ENCODE measurements at places on chromosomes 3 and 15. TPM values are rescaled to one million over a fixed set of nuclear protein-coding genes. Genes with fewer than 3 reads are reported as not detected.
A peak's percentile ranks its signal among the peaks of the same experiment; 100 is the strongest.

DNA sequence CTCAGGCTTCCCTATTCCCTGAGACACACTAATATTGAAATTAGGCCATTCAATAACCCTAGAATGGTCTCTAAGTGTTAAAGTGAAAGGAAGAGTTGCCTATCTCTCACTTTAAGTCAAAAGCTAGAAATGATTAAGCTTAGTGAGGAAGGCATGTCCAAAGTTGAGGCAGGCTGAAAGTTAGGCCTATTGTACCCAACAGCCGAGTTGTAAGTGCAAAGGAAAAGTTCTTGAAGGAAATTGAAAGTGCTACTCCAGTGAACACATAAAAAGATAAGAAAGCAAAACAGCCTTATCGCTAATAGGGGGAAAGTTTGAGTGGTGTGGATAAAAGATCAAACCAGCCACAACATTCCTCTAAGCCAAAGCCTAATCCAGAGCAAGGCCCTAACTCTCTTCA, 117.9 kb upstream of the SPATA12 start:
- DNase-seq = no peak

DNA sequence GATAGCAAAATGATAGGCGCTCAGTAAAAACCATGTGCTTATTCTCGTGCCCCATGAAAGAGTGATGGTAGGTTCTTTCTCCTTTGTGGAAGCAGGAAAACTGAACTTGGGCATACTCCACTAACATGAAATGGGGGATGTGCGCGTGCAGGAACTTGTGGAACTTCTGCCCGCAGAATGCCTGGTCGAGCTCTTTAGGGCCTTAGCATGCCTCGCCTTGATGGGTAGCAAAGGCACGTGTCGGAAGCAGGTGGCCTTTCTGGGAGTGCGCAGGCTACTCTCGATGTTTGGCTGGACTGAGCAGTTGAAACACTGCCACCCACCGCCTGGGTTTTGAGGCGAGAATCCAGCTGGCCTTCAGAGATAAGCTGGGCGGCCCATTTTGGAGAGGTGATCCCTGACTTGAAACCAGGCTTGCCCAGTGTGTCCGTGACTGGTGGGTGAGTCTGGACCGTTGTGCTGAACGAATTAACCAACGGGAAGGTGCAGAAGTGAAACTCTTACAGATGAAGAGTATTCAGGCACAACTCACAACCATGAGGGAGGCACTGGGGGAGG, 842 bp downstream of the PCCB start:
- peak; percentile 78 for DNase-seq

GRCh38 chr3:45259133-45259532, 33.0 kb upstream of the TMEM158 start:
- no peak for DNase-seq

GRCh38 chr15:57780471-57780870, 74.0 kb downstream of the POLR2M start:
- peak; percentile 80 for DNase-seq

- DNase-seq = peak; percentile 85
Observed at GRCh38 chr3:160810362-160811236, 54.6 kb downstream of the PPM1L start.

- DNase-seq = no peak
Observed at GRCh38 chr3:150484410-150484809, 61.9 kb downstream of the SERP1 start.

- peak; percentile 19 for DNase-seq
Observed at GRCh38 chr3:30440147-30440604, 166.2 kb upstream of the TGFBR2 start.

DNA sequence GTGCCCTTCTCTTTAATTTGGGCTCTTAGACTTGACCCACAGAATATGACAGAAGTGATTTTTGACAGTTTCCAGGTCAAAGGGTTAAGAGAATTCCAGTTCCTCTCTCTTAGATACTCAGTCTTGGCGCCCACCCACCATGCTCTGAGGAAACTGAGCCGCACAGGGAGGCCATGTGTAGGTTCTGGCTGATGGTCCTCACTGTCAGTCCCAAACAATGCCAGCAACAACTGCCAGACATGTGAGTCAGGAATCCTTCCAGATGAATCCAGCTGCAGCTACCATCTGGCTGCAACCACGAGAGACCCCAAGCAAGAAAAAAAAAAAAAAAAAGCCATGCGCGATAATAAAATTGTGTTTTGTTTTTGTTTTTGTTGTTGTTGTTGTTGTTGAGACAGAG, 326.6 kb downstream of the MAGI1 start:
- peak; percentile 87 for DNase-seq

DNA sequence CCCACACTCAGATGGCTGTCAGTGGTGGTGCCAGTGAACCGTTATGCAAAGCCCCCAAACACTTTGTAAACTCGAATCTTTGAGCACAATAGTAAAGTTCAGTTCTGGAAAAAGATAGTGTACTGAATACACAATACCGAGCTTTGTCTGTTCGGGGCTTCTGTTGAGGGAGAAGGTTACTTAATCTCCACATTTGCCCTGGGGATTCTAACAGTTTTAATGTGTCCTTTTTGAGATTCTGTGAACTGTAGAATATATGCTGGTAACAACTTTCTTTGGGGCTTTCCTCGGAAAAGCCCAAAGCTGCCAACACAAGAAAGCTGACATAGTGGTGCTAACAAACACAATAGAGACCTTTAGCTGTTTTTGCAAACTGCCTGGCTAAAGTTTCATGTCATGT, 686.5 kb downstream of the ROBO1 start:
- no peak for DNase-seq

- DNase-seq = no peak
Observed at GRCh38 chr3:49712631-49713317, 6.7 kb downstream of the AMIGO3 start.

GRCh38 chr3:27138562-27138961, 230.6 kb downstream of the NEK10 start:
- peak; percentile 14 for DNase-seq

- peak; percentile 55 for DNase-seq
Observed at GRCh38 chr3:81554801-81555200, 206.6 kb downstream of the GBE1 start.

GRCh38 chr3:3665961-3666640, 133.1 kb upstream of the LRRN1 start:
- DNase-seq = no peak

DNA sequence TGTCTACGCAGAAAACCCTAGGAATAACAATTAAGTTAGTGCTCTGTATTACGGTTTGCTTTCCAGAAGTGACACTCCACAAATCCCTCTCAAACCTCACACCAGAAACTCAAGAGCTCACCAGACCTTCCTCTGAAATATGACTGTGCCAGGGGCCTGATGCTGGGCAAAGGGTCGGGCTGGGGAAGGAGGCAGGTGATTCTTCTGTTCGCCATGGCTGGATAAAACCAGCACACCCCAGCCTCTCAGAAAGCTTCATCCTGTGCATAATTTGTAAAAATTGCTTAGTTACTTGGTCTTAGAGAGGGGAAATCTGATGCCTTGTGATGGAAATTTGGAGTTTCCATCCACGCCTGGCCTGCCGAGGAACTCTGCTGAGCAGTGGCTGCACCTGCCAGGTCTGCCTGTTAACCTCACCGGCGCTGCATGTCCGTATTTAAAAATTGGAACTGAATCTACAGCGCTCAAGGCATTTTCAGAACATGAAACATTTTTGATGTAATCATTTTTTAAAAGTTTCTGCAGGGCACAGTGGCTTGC, 22.7 kb upstream of the ATP1B3 start:
- DNase-seq = no peak

DNA sequence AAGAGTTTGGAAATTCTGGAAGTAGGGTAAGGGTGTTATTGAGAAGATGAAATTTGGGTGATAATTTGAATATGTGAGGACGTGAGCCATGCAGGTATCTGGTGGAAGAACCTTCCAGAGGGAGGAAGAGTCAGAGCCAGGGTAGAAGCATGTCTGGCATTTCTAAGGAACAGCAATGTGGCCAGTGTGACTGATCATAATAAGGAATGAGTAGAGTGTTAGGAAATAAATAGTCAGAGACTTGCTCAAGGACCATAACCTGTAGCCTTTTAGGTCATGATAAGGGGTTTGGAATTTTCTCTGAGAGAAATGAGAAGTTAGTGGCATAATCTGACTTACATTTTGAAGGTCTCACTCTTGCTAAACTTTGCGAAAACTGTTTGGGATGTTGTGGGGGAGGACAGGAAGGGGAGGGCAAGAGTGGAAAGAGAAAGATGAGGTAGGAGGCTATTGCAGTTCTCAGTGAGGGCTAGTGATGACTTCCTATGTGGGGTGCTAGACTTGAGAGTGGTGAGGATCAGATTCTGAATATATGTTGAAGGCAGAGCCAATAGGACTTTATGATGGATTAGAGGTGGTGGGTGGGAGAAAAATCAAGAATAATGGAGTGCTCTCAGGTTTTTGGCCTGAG, 568.3 kb downstream of the AGBL1 start:
- no peak for DNase-seq

DNA sequence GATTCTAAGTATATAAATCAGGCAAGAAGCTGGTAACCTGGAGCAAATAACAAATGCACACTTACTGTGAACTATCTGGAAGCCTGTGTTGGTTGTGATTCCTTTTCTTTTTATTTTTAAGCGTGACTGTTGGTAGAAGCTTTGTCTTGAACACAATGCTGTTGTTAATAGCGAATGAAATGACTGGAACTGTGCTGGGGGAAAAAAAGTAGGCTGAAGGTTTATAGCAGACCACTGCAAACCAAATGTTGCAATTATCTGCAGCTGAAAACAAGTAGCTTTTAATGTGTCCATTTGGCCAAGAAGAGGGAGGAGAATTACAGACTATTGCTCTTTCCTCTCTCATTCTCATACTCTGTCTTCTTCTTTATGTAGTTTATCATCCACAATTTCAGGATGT, 184.5 kb upstream of the DNAJC19 start:
- no peak for DNase-seq

DNA sequence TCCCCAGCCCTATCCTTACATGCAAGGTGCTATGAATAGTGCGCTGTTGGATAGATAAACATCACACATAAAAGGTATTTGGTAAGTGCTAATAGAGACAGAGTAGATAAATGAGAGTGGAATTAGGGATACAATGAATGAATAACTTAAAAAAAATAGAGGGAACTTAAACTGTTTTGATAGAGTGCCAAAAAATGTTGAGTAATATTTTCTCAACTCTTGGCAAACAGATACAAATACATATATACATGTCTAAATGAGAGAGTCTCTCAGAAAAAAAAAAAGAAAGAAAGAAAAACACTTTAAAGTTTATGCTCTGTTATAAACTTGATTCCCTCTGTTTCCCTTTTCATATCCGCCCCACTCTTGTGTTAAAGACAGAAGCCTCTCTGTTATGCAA, 667.4 kb downstream of the ROBO2 start:
- peak; percentile 52 for DNase-seq

GRCh38 chr15:85614059-85614458, 180.7 kb downstream of the KLHL25 start:
- DNase-seq = peak; percentile 39

DNA sequence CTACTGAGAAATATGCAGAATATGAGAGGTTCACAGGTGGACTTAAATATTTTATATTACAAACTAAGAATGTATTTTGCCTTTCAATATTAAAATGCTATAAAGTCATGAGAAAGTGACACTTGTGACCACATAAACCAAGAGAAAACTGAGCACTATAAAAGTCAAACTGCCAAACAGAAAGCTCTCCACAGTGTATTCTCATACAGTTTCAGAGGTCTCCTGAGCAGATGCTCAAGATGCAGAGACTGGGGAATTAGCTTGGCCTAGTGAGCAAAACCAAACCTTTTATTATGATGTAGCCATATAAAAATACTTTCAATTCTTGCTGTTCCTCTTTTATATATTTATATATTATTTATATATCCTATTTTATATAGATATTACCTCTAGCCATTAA, 227.8 kb downstream of the TBC1D5 start:
- DNase-seq = no peak

GRCh38 chr3:38095669-38096483, 41.1 kb downstream of the ACAA1 start:
- DNase-seq = no peak

- DNase-seq = no peak
Observed at GRCh38 chr3:136956971-136957370, 812 bp upstream of the IL20RB start.

DNA sequence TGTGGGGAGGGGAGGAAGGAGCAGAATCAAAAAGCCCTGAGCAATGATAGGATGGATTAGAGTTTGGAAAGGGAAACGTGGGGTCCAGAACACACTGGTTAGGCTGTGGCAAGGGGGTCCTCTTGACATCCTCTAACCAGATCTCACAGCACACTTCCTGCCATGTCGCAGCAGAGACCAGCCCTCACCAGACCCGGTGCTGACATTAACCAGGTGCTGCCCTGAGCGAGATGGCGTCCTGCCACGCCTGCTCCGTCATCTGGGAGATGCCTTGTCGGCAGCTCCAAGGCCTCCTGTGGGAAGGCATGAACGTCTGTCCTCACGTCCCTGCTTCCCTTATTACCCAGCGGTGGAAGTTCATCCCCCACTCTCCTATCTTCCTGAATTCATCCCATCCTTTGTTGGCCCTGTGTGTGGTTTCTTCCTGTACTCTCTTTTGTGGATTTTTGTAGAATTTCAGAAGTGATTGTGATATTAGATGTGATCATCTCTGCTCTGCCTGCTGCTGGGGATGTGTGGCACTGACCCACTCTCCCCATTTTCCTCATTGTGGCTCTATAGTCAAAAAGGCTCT, 29.4 kb upstream of the MYZAP start:
- no peak for DNase-seq

DNA sequence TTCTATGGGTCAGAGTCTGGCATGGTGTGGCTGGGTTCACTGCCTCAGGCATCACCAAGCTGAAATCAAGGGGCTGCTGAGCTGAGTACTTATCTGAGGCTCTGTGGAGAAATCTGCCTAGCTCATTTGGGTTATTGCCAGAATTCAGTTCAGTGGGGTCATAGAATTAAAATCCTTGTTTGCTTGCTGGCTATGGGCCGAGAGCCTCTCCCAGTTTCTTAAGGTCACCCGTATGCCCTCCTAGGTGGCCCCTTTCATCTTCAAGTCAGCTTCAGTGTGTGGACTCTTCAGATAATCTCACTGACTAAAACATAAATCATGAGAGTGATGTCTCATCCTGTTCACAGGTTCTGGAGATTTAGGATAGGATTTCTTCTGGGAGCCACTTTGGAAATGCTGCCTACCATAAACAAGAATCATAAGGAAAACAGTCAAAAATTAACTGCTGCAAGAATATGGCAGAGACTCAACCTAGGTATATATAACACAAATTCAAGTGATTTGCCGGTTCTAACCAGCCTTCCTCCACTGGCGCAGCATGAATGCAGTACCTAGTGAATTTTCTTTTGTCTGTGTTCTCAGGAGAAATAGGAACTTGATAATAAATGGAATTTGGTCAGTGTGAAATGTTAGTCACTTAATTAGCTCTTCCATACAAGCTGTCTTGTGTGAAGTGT, 5.3 kb downstream of the CP start:
- DNase-seq = no peak

ATXN7 gene
- 13.2 TPM for polyA plus RNA-seq

FGD5 gene
- polyA plus RNA-seq = 22.6 TPM

HGD gene
- polyA plus RNA-seq = 0.16 TPM

STAB1 gene
- polyA plus RNA-seq = 53.1 TPM

CMTM7 gene
- polyA plus RNA-seq = 16.3 TPM

LYSMD2 gene
- polyA plus RNA-seq = 6.8 TPM

MINAR1 gene
- polyA plus RNA-seq = 2.1 TPM

GRK7 gene
- 0.13 TPM for polyA plus RNA-seq

MIX23 gene
- polyA plus RNA-seq = 34.2 TPM

PDZRN3 gene
- polyA plus RNA-seq = 96.4 TPM

CHRNB4 gene
- polyA plus RNA-seq = 0.88 TPM

CELSR3 gene
- polyA plus RNA-seq = 1.1 TPM

AHSG gene
- polyA plus RNA-seq = 0.28 TPM

HCLS1 gene
- polyA plus RNA-seq = 9.7 TPM

Measured in muscle of leg (tissue), 16 donors.